ENCODE measurements at places on chromosomes 5 and 9.
A peak's percentile ranks its signal among the peaks of the same experiment; 100 is the strongest.

- no peak for DNase-seq
Observed at GRCh38 chr9:101047848-101048397, 19.4 kb downstream of the PLPPR1 start.

DNA sequence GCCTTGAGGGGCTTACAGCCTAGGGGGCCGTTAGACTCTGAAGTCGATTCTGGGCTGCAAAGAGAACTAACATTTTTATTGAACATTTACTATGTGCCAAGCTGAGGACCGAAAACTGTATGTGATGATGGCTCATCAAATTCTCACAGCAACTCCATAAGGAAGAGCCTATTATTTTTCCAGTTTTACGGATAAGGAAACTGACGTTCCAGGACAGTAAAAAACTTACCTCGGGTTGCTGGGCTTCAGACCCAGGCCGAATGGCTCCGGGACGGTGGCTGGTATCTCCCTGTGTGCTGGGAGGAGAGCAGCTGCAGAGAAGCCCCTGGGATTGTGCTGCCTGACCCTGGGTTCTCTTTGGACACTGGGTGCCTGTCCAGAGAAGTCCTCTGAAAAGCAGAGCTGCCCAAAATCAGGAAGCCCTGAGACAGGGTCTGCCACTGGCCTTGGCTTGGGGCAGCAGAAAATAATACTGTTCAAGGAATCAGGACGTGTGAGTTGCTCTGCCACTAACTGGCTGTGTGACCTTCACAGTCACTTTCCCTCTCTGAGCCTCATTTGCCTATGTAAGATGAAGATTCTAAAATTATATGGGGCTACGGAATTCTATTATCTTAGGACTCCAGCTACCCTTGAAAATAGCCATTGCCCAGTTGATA, 116.3 kb upstream of the CPEB4 start:
- DNase-seq = no peak

- DNase-seq = no peak
Observed at GRCh38 chr5:1686016-1686802, 113.4 kb downstream of the MRPL36 start.

DNA sequence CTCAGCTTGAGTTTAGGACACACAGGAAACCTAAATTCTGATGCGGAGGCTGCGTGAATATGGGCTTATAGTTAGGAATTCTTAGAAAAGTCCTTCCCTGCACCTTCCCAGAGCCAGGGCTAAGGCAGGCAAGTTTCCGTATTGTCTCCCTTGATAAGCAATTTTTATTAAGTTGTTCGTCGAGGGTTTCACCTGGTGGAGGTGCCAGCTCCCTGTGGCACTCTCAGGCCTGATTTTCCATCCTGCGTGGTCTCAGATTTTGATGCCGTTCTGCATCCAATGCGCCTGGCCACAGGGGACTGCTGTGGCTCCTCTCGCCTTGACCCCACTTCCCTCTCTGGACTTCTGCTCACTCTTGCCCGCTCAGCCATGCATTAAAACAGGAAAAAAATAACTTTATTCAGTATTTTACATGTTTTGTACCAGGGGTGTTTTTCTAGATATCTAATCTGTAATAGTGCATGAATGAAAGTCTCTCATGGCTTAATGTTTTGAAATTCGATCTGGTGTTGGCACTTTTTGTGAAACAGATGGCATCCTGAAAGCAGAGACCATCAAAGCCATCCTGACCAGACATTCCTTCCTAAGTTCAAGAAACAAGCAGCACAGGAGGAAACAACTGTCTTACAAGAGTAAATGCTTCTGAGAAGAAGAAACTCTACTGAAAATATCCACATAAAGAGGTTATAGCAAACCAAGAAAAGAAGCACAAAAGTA, 50.7 kb downstream of the TRIP13 start:
- no peak for DNase-seq

DNA sequence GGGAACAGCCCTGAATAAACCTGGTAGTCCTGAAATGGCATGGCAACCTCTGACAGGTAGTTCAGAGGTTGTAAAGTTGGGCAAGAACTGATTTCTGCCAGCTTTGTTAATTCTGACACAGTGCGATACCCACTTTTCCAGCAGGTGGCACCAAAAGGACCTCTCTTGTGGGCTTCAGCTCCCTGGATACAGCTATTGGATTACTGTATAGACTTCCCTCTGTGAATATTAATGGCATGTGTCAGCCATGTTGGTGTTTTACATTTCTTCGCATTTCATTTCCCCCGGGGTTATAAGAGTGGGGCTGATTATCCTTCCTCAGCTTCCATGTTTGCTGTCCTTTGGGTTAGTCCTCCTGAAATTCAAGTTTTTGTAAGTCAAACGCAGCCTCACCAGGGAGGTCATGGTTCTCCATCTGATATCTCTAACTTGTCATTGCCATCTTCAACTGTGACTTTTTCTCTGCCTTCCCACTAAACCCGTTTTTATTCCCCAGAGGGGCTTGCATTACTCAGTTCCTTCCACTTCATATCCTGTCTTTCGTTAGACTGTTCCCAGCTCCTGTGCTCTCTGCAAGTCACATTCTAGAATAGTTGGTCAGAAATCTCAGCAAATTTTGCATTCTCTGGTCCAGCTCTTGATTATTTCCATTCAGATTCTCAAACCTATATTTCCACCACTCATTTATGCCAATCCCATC, 135.6 kb downstream of the LIFR start:
- DNase-seq = peak; percentile 43

DNA sequence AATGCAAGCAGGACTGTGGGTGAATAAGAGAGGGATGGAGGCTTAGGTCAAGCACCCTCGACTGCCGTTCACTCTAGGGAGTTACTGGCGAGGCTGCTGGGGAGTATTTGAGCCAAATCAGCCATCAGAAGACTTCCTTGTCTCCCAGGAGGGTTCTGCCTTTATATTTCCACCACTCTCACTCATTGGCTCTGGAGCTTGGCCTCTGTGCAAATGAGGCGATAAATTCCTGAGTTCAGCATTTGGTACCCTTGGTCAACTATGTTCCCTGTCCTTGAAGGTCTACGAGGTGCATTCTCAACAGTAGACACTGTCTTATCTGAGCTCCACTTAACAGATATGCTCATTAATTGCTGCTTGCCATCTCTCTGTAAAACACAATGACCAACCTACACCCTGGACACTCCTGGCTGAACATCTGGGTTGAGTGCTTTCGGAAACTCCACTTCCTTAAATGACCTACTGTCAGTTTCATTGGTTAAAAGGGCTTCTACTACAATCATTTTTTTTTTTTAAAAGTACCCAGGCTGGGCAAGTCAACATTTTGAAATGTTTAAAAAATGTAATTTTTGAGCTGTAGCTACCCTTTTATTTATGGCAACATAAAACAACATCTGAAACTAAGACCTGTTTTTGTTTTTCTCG, 153.2 kb downstream of the NTRK2 start:
- no peak for DNase-seq

DNA sequence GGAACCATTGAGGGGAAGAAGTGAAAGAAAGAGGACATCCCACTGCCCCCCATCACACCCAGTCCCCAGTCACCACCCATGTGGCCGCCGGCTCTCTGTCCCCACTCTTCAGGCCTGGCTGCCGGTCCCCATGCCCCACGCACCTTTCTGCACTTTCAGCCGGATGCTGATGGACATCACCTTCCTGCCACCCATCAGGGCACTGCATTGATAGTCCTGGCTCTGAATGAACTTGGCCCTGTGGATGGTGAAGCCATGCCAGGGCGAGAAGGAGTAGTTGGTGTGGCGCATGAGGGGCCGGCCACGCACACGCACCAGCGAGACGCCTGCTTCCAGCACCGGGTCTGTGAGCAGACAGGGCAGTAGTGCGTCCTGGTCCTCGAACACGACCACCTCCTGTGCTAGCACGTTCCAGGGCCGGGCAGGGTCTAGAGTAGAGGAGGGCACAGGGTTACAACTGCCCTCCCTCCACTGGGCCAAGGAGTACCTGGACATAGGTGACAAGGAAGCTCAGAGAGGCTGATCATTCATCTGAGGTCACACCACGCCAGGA, 6.4 kb downstream of the CSF1R start:
- DNase-seq = no peak

DNA sequence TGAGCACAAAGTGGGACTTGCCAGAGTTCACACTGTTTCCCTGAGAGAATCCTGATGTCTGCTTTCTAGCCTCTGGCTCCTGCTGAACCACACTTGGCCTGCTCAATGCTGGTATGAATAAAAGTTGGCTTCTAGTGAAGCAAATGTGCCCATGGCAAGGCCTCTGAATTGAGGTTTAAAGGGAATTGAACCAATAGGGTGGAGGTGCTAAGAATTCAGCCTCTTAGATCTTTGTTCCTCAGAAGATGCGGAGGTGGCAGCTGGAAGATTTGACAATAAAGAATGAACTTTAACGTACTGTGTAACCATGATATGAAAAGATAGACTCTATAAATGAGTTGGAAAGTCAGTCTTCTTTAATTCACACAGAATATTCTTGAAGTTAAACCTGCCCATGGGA, 57.2 kb downstream of the RASGRF2 start:
- DNase-seq = no peak

DNA sequence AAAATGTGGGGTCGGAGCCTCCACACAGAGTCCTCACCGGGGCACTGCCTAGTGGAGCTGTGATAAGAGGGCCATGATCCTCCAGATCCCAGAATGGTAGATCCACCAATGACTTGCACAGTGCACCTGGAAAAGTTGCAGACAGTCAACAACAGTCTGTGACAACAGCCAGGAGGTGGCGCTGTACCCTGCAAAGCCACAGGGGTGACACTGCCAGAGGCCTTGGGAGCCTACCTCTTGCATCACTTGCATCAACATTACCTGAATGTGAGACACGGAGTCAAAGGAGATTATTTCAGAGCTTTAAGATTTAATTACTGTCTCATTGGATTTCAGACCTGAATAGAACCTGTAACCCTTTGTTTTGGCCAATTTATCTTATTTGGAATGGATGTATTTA, 614.1 kb upstream of the CDH9 start:
- no peak for DNase-seq

DNA sequence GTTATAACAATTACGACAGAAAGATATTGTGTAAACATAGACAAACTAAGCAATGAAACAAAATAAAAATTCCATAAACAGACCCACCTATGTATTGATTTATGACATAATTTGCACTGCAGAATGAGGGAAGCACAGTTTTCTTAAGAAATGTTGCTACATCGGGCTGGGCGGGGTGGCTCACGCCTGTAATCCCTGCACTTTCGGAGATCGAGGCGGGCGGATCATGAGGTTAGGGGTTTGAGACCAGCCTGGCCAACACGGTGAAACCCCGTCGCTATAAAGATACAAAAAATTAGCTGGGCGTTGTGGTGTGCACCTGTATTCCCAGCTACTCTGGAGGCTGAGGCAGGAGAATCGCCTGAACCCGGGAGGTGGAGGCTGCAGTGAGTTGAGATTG, 1344.4 kb upstream of the WWC1 start:
- DNase-seq = no peak

GRCh38 chr5:138439477-138440158, 761 bp downstream of the REEP2 start:
- DNase-seq = no peak

DNA sequence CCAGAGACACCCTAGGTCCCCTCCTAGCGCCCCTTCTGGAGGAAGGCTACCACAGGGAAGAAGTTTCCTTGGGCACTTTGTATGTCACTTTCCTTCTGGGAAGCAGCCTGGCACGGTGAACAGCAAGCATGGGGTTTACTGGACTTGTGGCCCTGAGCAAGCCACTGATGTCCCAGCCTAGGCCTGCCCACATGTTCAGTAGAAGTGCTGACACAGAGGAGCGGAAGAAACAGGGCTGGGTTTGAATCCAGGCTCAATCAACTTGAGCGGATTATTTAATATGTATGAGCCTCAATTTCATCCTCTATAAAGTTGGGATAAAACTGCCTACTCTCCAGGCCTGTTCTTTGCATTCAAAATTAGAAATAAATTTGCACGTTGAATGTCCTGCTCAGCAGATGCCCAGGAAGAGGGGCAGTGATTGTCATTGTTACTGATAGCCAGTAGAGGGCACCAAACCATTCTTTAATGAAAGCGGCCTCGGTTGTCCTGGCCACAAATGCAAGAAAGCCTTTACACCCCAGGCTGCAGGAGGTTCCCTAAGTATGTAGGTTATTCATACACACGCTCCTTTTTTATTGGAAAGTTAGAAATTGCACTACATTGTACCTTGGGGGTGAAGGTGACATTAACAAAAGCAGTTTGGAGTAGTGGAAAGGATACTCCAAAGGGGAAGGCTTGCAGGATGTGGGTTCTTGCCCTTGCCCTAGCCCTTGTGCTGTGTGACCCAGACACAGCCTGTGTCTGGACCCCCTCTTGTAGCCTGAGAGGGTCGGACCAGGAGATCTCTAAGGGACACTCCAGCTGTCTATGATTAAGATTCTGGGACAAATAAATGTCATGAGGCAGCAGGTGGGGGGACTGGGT, 13.4 kb upstream of the XPA start:
- peak; percentile 40 for DNase-seq

- no peak for DNase-seq
Observed at GRCh38 chr9:96107436-96107835, 194.5 kb downstream of the HSD17B3 start.

GRCh38 chr9:108640230-108640629, 215.6 kb downstream of the ACTL7B start:
- DNase-seq = no peak

DNA sequence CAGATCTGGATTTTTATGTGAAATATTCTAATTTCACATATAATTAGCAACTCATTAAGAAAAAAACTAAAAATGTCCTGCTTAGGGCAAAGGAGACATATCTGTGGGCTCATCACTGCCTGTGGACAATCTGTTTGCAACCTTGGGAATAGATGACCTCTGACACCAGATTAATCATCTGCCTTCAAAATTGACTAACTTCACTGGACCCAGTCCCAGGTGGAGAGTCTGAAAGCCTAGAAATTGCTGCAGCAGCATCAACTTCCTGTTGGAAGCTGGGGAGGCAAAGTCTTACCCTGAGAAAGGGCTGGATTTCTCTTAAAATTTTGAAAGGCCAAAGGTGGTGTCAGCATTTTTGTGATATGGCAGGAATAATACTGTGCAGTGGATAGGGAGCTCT, 76.3 kb upstream of the TNC start:
- no peak for DNase-seq

- DNase-seq = no peak
Observed at GRCh38 chr5:72160959-72161358, 53.7 kb downstream of the MAP1B start.

GRCh38 chr9:123168586-123168985, 99.8 kb downstream of the STRBP start:
- no peak for DNase-seq

DNA sequence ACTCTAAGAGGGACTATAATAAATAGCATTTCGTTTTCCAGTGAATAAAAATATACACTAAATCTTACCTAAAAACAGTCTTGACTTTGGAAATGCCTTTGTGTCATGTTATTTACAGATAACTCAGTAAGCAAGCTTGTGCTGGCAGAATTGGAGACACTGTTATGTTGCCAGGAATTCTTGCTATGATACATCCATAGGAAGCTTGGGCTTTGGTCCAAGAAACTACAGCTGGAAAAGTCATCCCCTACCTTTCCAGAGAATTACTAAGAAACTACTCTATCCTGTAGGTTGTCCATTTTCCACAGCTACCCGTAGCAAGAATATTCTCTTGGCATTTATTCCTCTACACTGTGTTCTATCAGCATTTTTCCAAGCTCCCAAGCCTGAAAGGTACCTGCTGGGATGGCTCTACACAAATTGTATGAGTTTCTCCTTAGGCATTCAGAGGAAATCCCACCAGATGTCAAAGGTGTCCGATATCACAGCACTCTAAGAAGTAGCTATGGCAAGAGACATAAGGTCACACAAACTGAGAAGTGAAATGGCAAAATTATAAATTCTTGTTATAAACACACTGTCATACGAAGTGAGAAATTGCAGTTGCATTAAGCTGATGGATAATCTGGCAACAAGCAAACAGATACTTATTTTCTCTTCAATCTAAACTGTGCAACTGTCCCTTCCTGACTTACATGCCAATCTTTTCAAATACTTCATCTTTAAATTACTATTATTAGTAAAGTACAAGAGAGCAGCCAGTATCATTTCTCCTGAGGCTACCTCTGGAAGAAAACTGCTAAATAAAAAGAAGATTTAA, 68.5 kb downstream of the MCTP1 start:
- DNase-seq = no peak
